Hepatocyte (in vitro differentiated cells): ENCODE measurements at places on chromosomes 4 and X.
A peak's percentile ranks its signal among the peaks of the same experiment; 100 is the strongest.

- no peak overlapping the region for H3K27ac ChIP-seq
- H3K4me3 ChIP-seq: no peak overlapping the region
Observed at GRCh38 chr4:100166297-100167039, 23.8 kb downstream of the DDIT4L start.

DNA sequence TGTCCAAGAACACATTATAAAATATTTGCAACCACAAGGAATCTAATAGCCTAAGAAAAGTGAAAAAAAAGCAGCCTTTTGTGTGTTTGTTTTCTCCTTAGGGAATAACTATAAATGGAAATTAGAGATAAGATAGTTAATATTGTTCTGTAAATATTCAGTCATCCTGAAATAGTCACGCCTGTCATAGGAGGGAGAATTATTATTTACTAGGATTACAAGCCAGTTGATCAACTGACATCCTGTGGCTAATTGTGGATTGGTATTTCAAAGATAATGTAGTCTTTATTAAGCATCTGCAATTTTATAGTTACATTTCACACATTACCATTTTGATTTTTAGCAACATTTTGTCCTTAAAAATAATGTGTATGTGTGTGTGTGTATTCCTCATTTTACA, 118.6 kb downstream of the CCSER1 start:
- H3K27ac ChIP-seq: no peak overlapping the region
- H3K27me3 ChIP-seq: no peaks in the 10 kb centered on the region
- no peaks in the 10 kb centered on the region for H3K36me3 ChIP-seq
- H3K4me3 ChIP-seq: no peak overlapping the region

GRCh38 chr4:47373174-47373573, 90.3 kb downstream of the COMMD8 start:
- DNase-seq: no peak
- H3K27ac ChIP-seq: no peak overlapping the region
- H3K4me1 ChIP-seq: no peaks in the 10 kb centered on the region
- H3K4me3 ChIP-seq: no peak overlapping the region
- no peaks in the 10 kb centered on the region for H3K27me3 ChIP-seq

GRCh38 chr4:170229006-170229405, 139.2 kb upstream of the AADAT start:
- no peaks in the 10 kb centered on the region for H3K4me1 ChIP-seq
- H3K27ac ChIP-seq: no peak overlapping the region
- DNase-seq: no peak

DNA sequence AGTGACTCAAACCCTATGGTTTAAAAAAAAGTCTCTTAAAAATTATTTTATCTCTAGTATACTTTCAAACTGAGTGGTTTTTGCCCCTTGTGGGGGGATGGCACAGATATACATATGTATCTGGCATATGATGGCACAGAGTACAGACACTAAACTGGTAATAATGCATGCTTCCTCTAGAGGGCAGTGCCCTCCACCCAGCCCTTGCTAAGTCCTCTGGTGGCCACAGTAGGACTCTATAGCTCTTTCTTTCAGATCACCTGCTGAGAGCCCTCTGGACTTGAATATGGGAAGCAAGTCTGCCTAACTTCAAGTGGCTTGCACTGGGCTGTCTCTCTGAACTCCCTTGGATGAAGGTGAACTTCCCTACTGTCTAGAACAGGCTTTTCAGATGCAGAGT, 66.3 kb downstream of the TSPAN7 start:
- no peaks in the 10 kb centered on the region for H3K36me3 ChIP-seq
- H3K27me3 ChIP-seq: no peaks in the 10 kb centered on the region
- no peak overlapping the region for H3K27ac ChIP-seq
- DNase-seq: peak; percentile 28
- H3K4me3 ChIP-seq: no peak overlapping the region

GRCh38 chr4:162163892-162164759, at the start of gene FSTL5:
Gene FSTL5, minus strand, starts transcription at chr4:162164000. Its CDS starts 52,604 bp downstream, at chr4:162111396.
- no peaks in the 10 kb centered on the region for H3K36me3 ChIP-seq
- H3K27me3 ChIP-seq: peaks cover 5% of the 10 kb centered on the region
- peak within 1 kb of the TSS; percentile 56 for H3K4me3 ChIP-seq
- H3K27ac ChIP-seq: no peak within 1 kb of the TSS
- peak; percentile 89 for DNase-seq

- no peaks in the 10 kb centered on the region for H3K4me1 ChIP-seq
- H3K4me3 ChIP-seq: no peak overlapping the region
- H3K27ac ChIP-seq: no peak overlapping the region
- no peaks in the 10 kb centered on the region for H3K27me3 ChIP-seq
- H3K36me3 ChIP-seq: no peaks in the 10 kb centered on the region
- DNase-seq: no peak
Observed at GRCh38 chr4:79073471-79073870, 134.2 kb upstream of the PAQR3 start.

- H3K4me3 ChIP-seq: no peak overlapping the region
- no peaks in the 10 kb centered on the region for H3K27me3 ChIP-seq
- no peak overlapping the region for H3K27ac ChIP-seq
- H3K4me1 ChIP-seq: no peaks in the 10 kb centered on the region
Observed at GRCh38 chrX:152832520-152832919, 1.7 kb downstream of the NSDHL start.

DNA sequence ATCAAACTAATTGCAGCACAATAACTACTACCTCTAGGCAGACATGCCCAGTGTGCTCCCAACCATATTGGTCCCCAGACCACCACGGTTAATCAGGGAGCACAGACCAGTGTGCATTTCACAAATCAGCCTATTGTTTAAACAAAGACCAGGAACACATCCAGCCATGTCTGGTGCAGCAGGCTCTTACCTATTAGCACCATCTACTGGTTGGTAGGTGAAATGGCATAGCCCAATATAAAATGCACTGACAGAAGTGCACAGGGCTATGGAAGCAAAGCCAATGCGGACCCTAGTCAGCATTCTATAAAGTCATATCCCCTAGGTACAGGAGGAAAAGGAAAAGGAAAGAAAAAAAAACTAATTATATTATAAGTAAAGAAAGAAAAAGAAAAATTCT, 15.5 kb upstream of the CYLC1 start:
- no peaks in the 10 kb centered on the region for H3K27me3 ChIP-seq
- H3K4me1 ChIP-seq: no peaks in the 10 kb centered on the region
- no peaks in the 10 kb centered on the region for H3K36me3 ChIP-seq
- no peak overlapping the region for H3K27ac ChIP-seq
- peak; percentile 37 for DNase-seq

DNA sequence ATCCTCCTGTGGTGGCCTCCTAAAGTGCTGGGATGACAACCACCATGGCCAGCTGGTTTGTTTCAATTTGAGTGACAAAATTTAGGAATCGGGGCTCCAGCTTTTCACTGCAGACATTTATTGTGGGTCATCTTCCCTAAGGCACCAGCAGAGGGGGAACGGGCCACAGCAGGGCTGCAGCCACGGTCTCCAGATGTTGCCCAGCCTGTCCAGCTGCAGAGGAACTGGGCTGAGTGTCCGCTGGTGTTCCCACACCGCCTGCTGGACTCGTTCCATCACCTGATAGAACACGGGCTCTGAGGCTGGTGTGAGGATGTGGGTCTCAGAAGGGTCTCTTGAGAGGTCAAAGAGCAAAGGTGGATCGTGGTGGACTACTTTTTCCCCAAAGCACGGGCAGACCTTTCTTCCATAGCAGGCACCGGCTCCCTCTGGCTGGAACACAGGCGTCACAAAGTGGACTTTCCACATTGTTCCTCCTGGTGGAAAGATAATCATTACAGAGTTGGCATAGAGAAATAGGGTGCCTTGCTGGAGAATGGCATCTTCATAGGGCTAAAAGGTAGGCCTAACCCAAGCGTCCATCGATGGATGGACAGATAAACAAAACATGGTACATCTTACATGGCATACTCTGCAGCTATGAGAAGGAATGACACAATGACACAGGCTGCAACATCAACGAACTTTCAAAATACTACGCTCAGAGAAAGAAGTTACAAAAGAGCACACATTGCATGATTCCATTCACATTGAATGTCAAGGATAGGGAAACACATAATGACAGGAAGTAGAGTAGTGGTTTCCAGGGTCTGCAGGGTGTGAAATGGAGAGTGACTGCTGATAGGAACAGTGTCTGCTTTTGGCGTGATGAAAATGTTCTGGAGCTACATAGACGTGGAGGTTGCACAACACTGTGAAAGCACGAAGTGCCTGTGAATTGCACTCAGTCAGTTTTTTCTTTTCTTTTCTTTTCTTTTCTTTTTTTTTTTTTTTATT, 5.9 kb upstream of the ARSD start:
- H3K36me3 ChIP-seq: no peaks in the 10 kb centered on the region
- H3K4me1 ChIP-seq: no peaks in the 10 kb centered on the region
- no peak overlapping the region for H3K27ac ChIP-seq

GRCh38 chr4:137124278-137124932, 407.9 kb downstream of the PCDH18 start:
- no peak overlapping the region for H3K4me3 ChIP-seq
- no peaks in the 10 kb centered on the region for H3K36me3 ChIP-seq
- no peaks in the 10 kb centered on the region for H3K4me1 ChIP-seq
- no peaks in the 10 kb centered on the region for H3K27me3 ChIP-seq
- peak; percentile 61 for DNase-seq

DNA sequence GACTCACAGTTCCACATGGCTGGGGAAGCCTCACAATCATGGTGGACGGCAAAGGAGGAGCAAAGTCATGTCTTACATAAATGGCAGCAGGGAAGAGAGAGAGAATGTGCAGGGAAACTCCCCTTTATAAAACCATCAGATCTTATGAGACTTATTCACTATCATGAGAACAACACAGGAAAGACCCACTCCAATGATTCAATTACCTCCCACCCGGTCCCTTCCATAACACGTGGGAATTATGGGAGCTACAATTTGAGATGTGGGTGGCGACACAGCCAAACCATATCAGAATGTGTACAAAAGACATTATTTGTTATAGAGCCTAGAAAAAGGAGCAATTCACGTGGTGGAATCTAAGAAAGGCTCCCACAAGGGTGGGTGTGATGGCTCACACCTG, 10.8 kb upstream of the HERC6 start:
- H3K27me3 ChIP-seq: no peaks in the 10 kb centered on the region
- H3K4me3 ChIP-seq: no peak overlapping the region
- H3K4me1 ChIP-seq: no peaks in the 10 kb centered on the region
- H3K36me3 ChIP-seq: no peaks in the 10 kb centered on the region

- no peaks in the 10 kb centered on the region for H3K27me3 ChIP-seq
- no peak for DNase-seq
- no peak overlapping the region for H3K27ac ChIP-seq
- no peaks in the 10 kb centered on the region for H3K36me3 ChIP-seq
- no peaks in the 10 kb centered on the region for H3K4me1 ChIP-seq
- H3K4me3 ChIP-seq: no peak overlapping the region
Observed at GRCh38 chr4:26150948-26151347, 169.9 kb upstream of the RBPJ start.

- H3K4me1 ChIP-seq: peaks cover under 1% of the 10 kb centered on the region
- H3K27ac ChIP-seq: no peak overlapping the region
- no peak overlapping the region for H3K4me3 ChIP-seq
- DNase-seq: no peak
- H3K36me3 ChIP-seq: no peaks in the 10 kb centered on the region
- no peaks in the 10 kb centered on the region for H3K27me3 ChIP-seq
Observed at GRCh38 chr4:2942037-2942531, 21.1 kb downstream of the NOP14 start.

GRCh38 chrX:41335198-41335957, 1.4 kb downstream of the DDX3X start:
- no peaks in the 10 kb centered on the region for H3K36me3 ChIP-seq
- peak overlapping the region; percentile 99 for H3K27ac ChIP-seq
- peak overlapping the region; percentile 76 for H3K4me3 ChIP-seq
- H3K27me3 ChIP-seq: no peaks in the 10 kb centered on the region
- DNase-seq: no peak

DNA sequence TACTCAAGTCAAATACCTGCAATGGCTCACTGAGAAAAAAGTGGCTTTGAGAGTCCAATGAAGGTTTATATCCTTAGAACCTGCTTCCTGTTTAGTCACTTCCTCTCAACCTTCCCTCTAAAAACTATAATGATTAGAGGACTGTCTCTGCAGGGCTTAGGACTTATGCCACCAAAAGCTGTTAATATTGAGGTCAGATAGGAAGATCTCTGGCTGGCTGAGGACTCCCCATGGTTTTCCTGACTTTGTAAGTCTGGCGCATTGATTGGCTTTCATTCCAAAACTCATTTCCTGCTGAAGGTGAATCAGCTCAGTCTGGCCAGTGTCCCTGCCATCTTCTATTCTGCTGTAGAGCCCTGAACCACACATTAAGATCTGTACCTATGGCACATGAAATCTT, 140.9 kb upstream of the ANK2 start:
- H3K27me3 ChIP-seq: no peaks in the 10 kb centered on the region
- no peak overlapping the region for H3K4me3 ChIP-seq
- no peaks in the 10 kb centered on the region for H3K4me1 ChIP-seq
- no peak overlapping the region for H3K27ac ChIP-seq
- DNase-seq: no peak

DNA sequence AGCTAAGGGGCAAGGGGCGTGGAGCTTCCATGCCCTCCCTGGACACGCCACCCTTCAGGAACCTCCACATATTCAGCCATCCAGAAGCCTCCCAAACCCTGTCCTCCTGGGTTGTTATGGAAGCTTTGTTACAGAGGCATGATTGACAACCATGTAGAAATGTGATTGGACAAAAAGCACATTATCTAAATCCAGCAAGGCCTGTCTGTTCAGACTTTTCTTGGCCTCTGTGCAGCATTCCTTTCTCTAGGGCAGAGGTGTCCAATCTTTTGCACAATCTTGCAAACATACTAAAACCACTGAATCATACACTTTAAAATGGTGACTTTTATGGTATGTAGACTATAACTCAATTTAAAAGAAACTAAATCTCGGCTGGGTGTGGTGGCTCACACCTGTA, 12.7 kb downstream of the STEEP1 start:
- no peaks in the 10 kb centered on the region for H3K27me3 ChIP-seq
- H3K4me1 ChIP-seq: no peaks in the 10 kb centered on the region
- no peaks in the 10 kb centered on the region for H3K36me3 ChIP-seq
- DNase-seq: peak; percentile 11
- H3K4me3 ChIP-seq: no peak overlapping the region

DNA sequence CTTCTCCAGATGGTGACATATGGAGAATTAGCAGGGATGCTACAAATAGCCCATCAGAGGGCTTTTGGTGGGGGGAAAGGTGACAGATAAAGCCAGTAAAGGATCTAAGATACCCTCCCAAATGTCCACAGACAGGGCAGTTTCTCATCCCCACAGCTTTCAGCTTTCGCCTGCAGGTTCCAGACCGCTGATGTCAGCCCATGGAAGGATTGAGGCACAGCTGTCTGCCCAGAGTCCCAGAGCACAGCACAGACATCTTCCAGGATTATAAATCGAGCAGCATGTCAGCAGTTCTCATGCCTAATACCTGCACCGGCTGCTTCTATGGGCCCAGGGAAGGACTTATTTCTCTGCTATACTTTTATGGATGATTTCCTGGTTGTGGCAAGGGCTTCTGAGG, 96.7 kb upstream of the MXRA5 start:
- H3K27ac ChIP-seq: no peak overlapping the region
- no peak for DNase-seq
- no peaks in the 10 kb centered on the region for H3K27me3 ChIP-seq
- no peaks in the 10 kb centered on the region for H3K4me1 ChIP-seq
- no peaks in the 10 kb centered on the region for H3K36me3 ChIP-seq

DNA sequence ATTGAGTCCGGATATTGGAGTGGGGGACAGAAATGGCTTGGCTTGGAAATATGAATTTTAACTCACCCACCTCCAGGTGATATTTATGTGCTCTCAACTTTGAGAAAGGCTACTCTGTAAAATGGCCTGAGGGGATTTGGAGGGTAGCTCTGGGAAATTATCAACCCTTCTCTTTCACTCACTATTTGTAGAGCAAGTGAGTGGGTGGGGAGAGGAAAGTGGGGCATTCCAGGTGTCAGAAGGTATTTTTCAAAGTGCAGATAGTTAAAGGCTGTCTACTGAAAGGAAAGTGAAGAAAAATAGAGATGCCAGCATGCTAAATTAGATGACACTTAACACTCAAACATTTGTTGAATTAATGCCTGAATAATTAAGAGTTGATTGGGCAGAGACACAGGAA, 44.1 kb downstream of the TMEM164 start:
- H3K27me3 ChIP-seq: no peaks in the 10 kb centered on the region
- no peaks in the 10 kb centered on the region for H3K36me3 ChIP-seq
- H3K4me1 ChIP-seq: no peaks in the 10 kb centered on the region
